BJ (cell line): ENCODE measurements at places on chromosomes 2 and 18.

DNA sequence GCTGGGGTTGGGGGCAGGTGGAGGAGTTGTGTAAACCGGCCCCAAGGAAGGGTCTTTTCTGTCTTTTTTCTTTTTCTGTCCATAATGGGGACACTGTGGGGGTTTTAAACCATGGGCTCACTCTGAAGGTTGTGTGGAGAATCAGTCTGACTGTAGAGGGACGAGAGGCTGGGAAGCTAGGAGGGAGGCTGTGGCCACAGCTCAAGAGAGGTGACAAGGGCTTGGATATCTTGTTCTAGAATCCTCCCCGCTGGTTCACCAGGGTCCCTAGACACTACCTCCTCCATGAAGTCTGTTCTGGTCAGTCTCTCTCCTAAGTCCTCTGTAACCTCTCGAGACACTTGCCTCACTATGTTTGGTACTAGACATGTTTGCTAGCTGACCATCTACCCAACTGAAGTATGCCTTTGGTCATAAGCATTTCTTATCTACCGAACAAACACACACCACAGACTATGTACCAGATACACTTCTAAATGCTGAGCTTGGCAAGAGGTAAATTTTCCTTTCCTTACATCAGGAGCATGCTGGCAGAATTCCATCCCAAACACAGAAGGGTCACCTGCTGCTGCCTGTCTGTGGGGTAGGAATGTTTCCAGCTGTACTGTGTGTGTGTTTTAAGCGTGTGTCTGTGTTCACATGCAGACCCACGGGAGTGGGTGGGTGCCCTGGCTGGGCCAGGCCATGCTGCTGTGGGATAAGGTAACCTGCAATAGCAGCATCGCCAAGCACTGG, 69.6 kb upstream of the MGAT4A start:
- DNase-seq = no peak

- no peak for DNase-seq
Measured at GRCh38 chr2:121243821-121244460, 41.1 kb downstream of the TFCP2L1 start.

DNA sequence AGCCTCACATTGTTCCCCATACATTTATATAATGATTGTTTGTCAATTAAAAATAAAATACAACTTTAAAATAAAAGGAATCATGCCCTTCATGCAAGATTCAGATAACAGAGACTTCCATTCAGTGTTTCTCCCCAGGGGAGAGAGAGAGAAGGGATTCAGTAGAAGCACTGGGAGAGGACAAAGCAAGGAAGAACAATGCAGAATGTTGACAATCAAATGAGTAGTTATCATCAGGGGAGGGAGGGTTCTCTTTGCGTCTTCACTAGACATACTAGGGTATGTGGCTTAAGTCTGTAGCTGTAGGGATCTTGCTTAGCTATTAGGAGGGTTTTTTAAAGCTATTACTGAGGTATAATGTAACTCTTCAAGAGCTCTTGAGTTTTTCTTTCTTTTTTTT, 30.7 kb downstream of the FSHR start:
- no peak for DNase-seq

- no peak for DNase-seq
Measured at GRCh38 chr2:579961-580360, 97.2 kb downstream of the TMEM18 start.

GRCh38 chr2:23751747-23752265, 175.1 kb downstream of the ATAD2B start:
- no peak for DNase-seq

GRCh38 chr2:23513245-23513871, 128.4 kb downstream of the KLHL29 start:
- DNase-seq = no peak

GRCh38 chr2:64652231-64653108, 1.2 kb downstream of the SERTAD2 start:
- no peak for DNase-seq

DNA sequence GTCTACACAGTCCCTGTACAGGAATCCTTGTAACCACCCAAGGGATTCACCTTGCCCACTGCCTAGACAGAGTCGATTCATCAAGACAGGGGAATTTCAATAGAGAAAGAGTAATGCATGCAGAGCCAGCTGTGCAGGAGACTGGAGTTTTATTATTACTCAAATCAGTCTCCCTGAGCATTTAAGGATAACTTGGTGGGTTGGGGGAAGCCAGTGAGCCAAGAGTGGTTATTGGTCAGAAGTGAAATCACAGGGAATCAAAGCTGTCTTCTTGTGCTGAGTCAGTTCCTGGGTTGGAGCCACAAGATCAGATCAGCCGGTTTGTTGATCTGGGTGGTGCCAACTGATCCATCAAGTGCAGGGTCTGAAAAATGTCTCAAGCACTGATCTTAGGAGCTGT, 17.8 kb upstream of the FAM98A start:
- no peak for DNase-seq

DNA sequence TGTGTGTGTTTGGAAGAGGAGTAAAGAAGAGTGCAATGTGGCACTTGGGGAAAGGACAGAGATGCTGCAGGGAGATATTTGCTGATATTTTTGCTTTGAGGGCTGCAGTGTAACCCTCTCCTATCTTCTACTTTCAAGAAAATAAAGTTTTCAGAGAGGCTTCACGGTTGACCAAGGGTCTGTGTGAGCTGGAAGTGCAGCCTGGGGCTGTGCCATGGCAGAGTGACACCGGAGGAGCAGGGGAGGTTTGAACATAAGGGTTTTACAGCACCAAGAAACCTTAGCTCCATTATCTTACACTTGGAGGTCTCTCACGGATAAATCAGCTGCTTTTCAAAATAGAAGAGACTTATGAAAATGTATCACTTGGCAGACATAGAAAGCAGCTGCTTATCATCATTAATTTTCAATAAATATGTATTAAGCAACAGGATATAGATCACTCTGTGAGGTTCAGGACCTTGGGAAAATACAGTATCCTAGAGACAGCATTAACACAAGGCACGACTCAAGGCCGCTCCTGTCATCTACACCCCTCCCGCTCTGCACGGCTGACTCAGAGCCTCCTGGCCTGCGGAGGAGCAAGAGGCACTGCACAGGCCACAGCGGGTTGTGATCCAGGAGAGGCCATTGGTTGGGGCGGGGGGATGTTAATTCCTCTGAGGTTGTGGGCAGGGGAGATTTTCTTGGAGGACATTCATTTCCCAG, 127.8 kb downstream of the COPS8 start:
- no peak for DNase-seq

GRCh38 chr2:44929159-44929734, 12.3 kb upstream of the SIX3 start:
- DNase-seq = no peak

GRCh38 chr2:165777522-165778186, 16.4 kb downstream of the GALNT3 start:
- no peak for DNase-seq
